ENCODE measurements at places on chromosomes 1 and 21. TPM values are rescaled to one million over a fixed set of nuclear protein-coding genes. Genes with fewer than 3 reads are reported as not detected.
A peak's percentile ranks its signal among the peaks of the same experiment; 100 is the strongest.

Gene OLFML3
- 6.6 TPM for polyA plus RNA-seq

- DNase-seq: no peak
Observed at GRCh38 chr1:106254748-106255147, 801.7 kb upstream of the PRMT6 start.

GRCh38 chr1:89483010-89483756, 41.4 kb upstream of the LRRC8B start:
- peak; percentile 33 for DNase-seq

- DNase-seq: peak; percentile 63
Observed at GRCh38 chr1:11736746-11737639, 1.1 kb downstream of the AGTRAP start.

Gene SLAMF7
- polyA plus RNA-seq: 1.8 TPM

DNA sequence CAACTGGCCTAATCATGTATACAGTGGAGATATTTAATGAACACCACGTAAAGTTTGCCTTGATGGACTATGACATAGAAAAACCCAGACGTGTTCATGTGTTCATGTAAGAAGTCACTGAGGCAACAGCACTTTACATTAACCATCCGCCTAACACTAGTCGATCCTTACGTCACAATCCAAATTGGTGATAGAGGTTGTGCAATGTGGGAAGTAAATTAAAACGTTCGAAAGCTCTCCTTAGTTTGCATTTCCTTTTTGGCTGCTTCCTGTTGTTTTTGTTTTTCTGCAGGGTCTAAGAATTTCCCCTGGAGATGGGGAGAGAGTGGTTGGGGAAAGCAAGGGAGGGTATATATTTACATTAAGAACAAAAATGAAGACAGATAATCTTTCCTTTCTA, 587.5 kb upstream of the ADGRL2 start:
- no peak for DNase-seq

DNA sequence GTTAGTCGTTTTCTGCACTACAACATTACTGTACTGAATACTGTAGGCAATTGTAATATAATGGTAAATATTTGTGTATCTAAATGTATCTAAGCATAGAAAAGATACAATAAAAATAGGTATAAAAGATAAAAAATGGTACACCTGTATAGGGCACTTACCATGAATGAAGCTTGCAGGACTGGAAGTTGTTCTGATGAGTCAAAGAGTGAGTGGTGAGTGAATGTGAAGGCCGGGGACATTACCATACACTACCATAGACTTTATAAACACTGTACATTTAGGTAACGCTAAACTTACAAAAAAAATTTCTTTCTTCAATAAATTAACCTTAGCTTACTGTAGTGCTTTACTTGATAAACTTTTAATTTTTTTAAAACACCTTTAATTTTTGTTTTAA, 13.5 kb downstream of the OSBPL9 start:
- no peak for DNase-seq

Gene ELAPOR1
- polyA plus RNA-seq: 0.52 TPM

Gene CNIH3
- 0.75 TPM for polyA plus RNA-seq

DNA sequence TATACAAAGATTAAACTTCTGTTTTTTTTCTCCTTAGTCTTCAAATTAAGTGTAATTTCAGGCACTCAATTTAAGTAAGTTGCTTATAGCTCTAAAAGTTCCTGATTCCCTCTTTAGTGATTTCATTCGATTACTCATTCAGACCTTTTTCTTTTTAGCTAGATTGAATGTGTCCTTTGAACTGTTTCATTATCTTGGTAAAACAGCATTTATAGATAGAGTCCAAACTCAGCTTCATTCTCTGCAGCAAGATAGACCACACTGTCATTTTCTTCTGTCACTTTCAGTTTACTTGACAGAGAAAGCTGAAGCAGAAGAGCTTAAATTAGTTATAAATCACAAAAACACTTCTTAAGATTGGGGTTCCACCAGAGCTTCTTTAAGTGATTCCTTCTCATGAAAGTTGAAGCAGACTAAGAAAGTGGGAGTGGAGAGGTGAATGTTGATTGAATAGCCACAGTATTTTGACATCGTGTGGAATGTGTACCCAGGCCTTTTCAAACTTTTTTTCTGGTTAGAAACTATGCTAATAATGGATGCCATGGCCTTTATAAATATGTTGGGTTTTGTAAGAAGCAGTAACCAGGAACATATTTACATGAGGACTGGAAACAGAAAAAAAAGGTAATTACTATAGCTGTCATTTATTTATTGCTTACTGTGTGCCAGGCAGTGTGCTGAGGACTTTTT, 52.2 kb downstream of the ZBTB40 start:
- no peak for DNase-seq

GRCh38 chr1:187001198-187001889, 172.6 kb downstream of the PLA2G4A start:
- no peak for DNase-seq

- no peak for DNase-seq
Observed at GRCh38 chr1:230548997-230549396, 93.3 kb upstream of the COG2 start.

GRCh38 chr1:165580931-165581871, 37.4 kb downstream of the LRRC52 start:
- DNase-seq: no peak

DNA sequence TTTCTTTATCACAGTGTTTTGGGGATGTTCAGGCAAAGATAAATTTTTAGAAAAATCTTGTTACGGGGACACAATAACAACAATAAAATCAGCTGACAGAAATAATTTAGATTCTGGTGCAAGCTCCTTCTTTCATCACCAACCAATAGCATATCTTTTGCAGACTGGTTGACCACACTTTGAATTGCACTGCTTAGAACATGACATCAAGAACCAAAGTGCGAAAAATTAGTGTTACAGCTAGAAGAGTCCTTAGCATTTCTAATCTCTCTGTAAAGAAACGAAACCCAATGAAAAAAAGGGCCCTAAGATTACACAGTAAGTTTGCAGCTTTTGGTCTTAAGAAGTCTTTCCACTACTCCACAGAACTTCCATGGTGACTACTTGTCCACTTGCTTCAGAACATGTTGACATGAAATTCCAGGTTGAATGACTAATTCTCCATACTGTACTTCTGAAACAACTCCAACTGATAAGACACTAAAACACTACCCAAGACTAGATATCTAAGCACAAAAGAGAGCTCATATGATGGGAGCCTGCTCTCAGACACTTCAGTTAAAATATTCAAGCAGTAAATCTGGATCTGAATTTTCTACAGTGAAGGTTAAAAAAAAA, 31.3 kb downstream of the XKR8 start:
- DNase-seq: no peak

Gene OPRD1
- polyA plus RNA-seq: not detected

Gene FCAMR
- not detected for polyA plus RNA-seq

Gene HFM1
- polyA plus RNA-seq: 0.08 TPM

DNA sequence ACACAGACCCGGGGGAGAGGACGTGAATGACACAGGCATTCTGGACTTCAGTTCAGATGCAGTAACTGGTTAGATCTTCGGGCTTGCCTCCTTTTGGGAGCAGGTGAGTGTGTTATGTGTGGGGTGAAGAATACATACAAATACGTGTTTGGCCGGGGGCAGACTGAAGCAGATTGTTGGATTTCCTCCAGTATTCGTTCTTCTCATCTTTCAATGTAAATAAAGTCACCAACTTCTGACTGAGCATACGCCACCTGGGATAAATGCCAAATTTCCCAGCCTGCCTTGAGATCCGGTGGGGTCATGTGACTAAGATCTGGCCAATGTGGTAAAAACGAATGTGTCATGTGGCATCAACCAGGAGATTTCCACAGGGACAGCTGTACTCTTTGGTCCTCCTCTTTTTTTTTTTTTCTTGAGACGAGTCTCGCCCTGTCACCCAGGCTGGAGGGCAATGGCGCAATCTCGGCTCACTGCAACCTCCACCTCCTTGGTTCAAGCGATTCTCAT, 189.8 kb downstream of the RGS7 start:
- peak; percentile 6 for DNase-seq

GRCh38 chr1:1059494-1060280, 14.4 kb downstream of the RNF223 start:
- DNase-seq: peak; percentile 68

- DNase-seq: no peak
Observed at GRCh38 chr1:44616991-44617702, 57.1 kb downstream of the TMEM53 start.

Gene CLCA4
- polyA plus RNA-seq: not detected

DNA sequence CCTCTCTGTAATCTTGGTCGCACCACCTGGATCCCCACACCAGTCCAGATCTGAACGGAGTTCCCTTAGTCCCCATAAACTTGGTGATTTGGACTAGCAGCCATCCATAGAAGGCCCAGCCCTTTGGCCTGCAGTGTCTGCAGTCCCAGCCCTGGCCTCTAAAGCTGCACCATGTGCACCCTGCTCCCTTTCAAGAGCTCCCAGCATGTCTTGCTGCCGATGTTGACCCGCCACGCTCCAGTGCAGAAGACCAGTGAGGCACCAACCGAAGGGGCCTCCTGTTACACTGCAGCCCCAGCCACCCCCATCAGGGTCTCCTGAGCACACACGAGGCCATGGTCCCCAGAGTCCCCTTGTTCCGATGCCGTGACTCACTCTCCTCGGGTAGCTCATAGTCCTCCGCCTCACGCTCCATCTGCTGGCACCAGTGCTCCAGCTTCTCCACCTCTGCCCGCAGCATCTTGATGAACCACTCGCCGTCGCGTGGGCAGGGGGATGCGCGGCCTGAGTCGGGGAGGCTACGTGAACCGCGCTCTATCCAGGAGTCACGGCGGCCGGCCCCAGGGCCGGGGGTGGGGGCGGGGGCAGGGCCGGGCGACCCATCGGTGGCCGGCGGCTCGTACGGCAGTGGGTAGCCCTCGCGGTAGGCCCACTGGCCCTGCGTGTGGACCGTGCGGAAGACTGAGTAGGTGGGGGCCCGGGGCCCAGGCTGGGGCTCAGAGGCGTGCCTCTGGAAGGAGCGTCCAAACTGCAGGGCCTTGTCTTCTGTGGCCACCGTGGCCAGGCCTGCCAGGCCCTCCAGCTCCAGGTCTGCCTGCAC, 8.9 kb upstream of the SMIM12 start:
- no peak for DNase-seq

- no peak for DNase-seq
Observed at GRCh38 chr1:48200166-48200900, 22.2 kb upstream of the SLC5A9 start.

Gene SLC9C2
- polyA plus RNA-seq: not detected

DNA sequence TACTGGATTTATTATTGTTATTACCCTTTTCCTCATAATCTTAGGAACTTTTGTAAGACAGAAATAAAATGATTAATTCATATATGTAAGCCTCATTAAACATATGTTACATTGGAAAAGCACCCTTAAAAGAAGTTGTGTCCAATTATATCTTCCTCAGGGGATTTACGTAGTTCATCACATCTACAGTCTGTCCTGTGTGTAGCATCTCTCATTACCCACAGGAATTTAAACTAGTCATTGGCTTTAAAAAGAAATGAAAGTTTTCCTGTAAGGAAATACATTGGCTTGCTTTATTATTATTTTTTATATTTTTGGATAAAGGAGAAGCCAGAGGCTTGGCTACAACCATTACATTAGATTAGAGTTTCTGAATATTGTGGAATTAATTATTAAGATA, 56.1 kb downstream of the SWT1 start:
- no peak for DNase-seq

DNA sequence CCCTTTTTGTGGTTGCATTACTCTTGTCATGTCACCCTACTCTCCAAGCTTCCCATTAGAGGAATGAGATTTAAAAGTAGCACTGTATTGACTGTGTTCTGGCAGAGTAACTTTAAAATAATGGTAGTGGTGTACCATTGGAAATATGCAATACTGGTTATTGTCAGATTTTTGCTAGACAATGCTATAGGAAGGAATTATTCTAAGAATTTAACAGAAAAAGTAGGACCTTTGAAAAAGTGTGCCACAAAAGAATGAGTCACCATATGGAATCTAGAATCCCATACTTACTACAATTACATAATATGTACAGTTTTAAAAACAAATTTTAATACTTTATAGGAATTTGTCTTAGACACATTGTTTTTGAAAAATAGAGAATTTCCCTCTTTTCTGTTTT, 13.8 kb downstream of the MIER1 start:
- DNase-seq: no peak

GRCh38 chr1:23422941-23423340, 1.6 kb downstream of the TCEA3 start:
- no peak for DNase-seq
